ENCODE measurements at places on chromosomes 2 and 18.

GRCh38 chr2:136363470-136363869 lies 245.5 kb upstream of the CXCR4 start:
- no peak for DNase-seq

GRCh38 chr2:1991126-1991525 lies 246.8 kb upstream of the PXDN start:
- no peak for DNase-seq

GRCh38 chr2:15303874-15304273 lies 257.3 kb downstream of the NBAS start:
- no peak for DNase-seq

DNA sequence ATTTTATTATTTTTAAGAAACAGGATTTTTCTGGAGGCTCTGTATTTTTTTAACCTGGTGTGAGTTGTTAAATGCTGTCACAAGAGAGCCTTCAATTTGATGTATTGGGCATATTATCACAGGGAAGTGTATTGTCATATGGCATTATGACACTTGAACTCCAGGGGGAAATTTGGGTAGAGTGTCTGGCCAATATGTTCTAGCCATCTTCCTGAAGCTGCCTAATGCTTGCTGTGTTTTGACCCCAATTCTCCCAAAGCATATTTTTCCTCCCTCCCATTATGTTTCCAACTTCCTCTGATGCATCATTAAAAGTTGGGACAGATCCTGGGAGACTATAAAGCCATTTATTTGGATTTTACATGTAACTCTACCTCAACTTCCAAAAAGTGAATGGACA lies 214.1 kb upstream of the SESTD1 start:
- DNase-seq, result no peak

DNA sequence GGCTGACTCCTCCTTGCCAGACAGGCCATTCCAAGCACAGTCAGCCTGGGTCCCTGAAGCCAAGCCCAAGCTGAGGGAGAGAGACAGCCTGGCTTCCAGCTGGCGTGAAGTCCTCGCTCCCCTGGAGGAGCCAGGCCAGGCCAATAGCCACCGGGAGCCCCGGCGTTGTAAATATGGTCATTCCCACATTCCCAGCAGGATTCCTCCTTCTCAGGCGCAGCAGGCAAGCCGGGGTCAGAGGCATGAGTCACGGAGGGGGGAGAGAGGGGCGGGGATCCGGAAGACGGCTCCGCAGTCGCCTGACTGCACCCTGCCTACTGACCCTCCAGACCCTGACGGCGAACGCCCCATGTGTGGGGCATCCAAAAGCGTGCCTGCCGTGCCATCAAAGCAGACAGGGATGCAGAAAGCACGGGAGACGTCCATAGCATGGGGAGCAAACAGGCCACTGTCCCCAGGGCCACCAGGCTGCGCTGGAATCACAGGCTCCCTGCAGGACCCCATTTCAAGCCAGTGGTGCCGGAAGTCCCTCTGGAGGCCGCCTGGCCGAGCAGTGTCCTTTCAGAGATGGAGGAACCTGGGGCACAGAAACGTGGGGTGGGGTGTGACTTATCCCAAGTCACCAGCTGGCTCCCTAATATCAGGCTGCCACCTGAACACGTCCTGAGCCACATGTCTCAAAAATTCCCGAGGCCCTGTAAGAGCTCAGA lies 48.2 kb downstream of the TWIST2 start:
- peak; percentile 93 for DNase-seq

DNA sequence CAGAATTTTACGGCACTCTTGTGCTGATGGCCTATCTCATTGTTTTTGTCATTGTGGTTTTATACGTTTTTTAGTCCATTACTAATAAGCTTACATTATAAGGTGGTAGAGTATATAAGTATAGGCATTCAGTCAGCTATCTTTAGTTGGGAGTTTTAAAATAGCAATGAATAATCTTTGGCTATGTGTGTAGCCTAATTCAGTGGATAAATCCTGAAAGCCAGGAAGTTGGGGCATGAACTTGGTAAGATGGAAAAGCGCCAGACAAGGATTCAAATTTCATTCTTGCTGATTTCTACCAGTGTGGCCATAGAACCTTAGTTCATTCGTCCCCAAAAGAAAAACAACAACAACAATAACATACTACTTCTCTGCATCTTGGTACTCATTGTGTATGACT lies 31.2 kb downstream of the EPC2 start:
- DNase-seq, result peak; percentile 37

DNA sequence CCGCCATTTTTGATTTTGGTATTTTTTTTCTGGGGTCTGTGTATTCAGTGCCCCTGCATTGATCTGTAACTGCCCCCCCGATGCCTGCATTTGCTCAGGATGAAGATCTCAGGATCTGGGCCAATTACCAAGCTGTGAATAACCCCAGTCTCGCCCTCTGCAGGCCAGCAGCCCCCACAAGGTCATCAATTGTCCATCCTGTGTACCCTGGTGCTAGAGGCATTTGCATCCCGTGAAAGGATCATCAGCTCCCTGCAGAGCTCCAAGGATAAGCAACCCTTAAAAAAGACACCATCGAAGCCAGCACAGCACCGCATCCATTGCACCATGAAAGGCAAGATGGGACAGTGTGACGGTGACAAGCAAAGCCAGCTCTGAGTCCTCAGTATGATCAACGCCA lies 154.1 kb upstream of the KLHL29 start:
- no peak for DNase-seq

GRCh38 chr2:68388358-68388757 lies 23.3 kb downstream of the PLEK start:
- no peak for DNase-seq

DNA sequence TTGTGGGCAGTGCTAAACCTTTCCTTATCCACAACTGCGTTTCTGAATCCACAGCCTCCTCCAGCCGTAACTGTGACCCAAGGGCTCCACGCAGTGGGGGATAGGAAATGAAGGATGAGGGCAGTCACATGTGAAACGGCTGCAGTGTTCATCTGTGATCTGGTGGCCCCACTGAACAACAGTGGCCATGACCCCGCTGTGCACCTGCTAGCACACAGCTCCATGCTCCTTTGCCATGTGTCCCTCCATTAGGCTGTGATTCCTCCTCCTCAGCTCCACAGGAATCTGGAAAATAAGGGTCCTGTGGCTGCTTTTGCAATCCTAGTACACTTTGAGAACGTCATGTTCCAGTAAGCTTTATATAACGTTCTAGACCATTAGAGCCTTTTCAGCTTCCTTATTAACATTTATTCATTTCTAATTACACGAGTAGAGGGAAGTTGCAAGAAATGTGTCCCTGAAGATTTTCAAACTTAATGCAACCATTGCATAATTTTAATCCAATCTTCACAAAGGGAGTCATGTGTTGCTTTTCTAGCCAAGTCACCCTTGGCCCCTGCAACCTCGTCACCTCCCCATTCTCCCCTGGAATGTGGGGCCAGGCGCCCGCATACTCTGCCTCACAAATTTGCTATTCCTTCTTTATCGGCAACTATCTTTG lies 7.1 kb upstream of the NAPG start:
- DNase-seq, result no peak

- no peak for DNase-seq
Observed at GRCh38 chr2:854460-854859, 96.2 kb upstream of the SNTG2 start.

- DNase-seq, result no peak
Observed at GRCh38 chr18:58695772-58696171, 24.5 kb downstream of the MALT1 start.

- no peak for DNase-seq
Observed at GRCh38 chr2:40169430-40169829, 282.5 kb downstream of the SLC8A1 start.

DNA sequence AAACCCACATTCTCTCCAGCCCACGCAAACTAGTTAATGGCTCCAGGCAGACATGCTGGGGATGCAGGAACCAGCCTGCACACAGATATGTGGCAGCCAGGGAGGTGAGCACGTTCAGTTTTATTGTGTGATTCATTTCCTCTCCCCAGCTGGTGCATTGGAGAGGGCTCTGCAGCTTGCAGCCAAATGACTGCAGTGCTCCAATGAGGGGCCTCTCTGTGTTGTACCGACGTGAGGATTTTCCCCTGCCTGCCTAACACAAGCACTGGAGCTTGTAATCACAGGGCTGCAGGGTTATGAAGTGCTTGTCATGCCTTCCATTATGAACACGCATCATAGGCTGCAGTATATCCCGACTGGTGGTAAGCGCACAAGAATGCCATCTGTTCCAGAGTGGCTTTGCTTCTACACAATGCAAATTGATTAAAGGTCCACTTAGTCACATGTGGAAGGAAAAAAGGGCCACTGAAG lies 92.3 kb upstream of the THUMPD2 start:
- peak; percentile 99 for DNase-seq

DNA sequence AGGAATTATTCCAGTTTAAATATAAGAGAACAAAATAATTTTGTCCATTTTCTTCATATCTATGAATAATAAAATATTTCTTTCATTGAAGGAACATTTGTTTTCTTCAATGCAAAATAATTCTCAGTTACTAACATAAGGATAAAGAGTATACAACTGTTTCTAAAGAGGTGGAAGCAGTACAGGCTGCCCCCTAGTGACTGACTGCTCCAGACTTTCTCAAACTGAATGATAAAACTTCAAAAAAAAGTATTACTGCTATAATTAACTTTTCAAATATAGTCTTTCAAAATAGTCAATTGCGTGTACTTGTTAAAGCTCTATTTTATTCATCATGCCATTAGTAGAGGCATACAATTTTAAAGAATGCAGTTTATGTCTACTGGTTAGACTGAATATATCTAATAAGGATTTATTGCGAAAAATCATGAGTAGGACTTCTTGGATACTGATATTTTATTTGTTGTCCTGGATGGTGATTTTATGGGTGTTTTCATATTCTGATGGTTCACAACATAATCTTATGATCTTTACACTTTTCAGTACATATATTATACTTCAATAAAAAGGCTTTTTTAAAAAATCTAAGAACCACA lies 100.1 kb downstream of the WDPCP start:
- DNase-seq, result no peak

DNA sequence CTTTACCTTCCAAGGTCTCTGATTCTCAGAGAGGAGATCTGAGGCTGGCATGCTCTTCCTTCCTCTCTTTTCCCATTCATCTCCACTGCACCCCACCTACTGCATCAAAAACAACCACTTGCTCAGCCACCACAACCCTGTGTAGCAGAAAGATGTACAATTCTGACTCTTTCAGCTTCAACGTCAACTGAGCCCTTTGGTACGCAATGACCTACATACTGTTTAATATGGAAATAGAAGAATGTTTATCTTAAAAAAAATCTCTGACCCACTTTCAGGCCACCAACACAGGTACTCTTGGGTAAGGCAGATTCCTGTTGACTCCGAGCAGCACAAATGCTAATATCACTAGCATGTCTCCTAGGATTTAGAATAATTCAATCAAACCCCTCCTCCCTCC lies 76.2 kb upstream of the AFF3 start:
- DNase-seq, result no peak

DNA sequence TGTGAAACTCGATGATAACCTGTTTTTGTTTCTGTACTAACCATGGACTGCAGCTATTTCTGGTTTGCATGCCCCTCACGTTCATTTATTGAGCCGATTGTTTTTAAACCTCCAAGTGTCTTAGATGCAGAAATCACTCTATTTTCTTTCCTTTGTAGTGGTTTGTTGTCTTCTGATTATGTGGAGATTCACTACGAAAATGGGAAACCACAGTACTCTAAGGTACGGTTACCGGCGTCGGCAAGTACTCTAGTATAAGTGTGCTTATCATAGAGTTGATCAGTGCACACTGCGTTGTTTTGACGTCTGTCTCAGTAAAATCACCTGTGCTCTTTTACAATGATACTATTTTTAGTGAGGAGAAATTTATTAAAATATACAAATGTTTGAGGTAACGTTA lies 87.4 kb downstream of the ADAM23 start:
- no peak for DNase-seq

DNA sequence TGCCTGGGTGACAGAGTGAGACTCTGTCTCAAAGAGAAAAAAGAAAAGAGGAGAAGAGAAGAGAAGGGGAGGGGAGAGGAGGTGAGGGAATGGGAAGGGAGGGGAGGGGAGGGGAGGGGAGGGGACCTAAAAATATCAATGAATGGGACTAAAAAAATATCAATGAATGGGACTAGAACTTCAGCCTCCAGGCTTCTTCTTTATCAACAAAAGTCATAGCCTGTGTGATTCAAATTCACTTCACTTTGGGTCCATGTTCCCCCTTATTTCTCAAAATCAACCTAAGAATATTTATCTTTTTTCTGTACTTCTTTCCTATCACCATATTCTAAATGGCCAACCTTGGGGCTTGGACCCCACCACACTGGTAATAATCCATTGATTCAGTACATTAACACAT lies 92.1 kb upstream of the PIK3C3 start:
- no peak for DNase-seq
